ENCODE measurements at places on chromosomes 2 and 18.

DNA sequence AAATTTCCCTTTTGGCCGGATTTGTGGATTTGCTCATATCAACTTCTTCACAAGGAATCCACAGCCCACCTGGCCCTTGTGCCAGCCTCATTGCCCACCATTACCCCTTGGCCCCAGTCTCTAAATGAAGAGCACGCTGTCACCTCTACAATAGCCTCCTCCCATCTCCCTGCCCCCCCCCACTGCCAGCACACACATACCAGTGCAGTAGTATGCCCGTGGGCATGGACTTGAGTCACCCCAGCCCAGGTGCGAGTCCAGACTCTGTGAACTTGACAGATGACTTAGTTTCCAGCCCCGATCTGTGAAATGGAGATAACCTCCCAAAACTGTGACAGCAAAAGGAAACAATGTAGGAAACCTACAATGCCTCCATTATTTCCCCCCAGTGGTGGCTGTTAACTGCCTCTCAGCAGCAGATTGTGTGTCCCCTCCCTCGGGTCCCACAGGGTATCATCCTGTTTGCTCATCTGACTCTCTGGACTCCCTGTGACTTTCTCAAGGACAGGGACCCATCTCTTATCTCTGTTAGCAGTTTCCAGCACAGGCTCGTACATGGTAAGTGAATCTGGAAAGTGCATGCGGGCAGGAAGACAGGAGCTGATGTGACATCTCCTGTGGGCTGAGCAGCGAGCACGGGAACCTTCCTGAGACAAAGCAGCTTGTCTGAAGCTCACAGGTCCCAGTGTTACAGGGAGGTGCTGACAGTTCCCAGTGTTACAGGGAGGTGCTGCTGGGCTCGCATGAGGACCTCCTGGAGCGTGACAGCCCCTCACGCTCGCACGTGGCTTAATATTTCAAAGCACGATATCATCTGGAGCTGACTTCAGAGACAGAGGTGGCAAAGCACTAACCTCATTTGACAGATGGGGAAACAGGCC, 4.2 kb upstream of the TMEM185B start:
- DNase-seq, result no peak

GRCh38 chr2:100418406-100418962, 1.0 kb upstream of the CHST10 start:
- DNase-seq, result no peak

DNA sequence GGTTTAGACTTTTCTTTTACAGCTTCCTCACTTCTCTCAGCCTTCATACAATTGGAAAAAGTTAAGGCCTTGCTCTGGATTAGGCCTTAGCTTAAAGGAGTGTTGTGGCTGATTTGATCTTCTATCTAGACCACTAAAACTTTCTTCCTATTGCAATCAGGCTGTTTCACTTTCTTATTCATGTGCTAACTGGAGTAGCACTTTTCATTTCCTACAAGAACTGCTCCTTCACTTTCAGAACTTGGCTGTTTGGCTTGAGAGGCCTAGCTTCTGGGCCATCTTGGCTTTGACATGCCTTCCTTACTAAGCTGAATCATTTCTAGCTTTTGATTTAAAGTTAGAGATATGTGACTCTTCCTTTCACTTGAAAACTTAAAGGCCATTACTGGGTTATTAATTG, 114.3 kb downstream of the ARHGEF4 start:
- DNase-seq, result no peak

DNA sequence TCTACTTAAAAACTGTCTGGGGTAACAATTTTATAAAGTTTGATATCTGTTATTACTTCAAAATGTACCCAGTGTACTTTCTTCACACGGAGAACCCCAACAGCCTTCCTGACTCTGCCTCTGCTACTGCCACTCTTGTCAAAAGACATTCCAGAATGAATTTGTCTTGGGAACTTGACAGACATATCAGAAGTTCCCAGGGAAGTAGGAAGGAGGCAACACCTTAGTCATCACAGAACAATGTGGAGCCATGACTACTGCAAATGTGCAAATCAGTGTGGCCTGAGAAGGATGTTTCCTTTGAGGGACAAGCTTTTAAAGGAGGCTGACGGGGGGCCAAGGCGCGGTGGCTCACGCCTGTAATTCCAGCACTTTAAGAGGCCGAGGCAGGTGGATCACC, 133.8 kb upstream of the RNF152 start:
- DNase-seq, result no peak

DNA sequence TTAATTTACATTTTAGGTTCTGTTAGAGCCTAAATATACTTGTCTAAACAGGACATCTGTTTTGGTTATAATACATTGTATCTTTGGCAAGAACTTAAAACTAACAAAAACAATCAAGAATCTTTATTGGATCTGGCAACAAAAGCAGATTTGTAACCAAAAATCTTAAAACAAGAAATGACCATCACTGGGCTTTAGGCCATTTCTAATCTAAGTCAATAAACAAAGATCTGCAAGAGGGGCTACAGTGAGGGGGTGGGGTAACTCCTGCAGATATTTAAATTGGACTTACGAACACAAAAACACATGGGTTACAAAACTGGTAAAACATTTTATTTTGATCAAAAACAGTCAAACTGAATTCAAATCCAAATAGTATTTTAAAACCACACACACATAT, 77.3 kb downstream of the SRBD1 start:
- DNase-seq, result no peak

DNA sequence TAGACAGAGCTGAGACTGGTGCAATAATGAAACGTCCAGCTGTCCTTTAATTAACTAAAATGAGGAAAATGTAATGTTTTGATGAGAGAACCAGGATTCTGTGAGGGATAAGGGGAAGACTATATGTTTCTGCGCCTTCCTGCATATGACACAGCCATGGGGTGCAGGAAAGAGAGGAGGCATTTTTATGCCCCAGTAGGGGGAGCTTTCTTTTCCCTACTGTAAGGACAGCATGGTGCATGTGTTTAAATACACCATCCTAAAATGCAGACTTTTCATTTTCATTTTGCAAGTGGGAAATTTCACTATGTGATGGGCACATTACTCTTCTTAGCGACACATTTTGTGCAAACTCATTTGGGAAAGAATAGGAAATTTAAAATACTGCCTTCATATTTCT, 446.1 kb downstream of the ARHGAP15 start:
- no peak for DNase-seq

- DNase-seq, result peak; percentile 84
Observed at GRCh38 chr2:173963323-173963816, 1.8 kb downstream of the SP3 start.

GRCh38 chr18:58823412-58823811, 41.3 kb upstream of the ZNF532 start:
- no peak for DNase-seq

DNA sequence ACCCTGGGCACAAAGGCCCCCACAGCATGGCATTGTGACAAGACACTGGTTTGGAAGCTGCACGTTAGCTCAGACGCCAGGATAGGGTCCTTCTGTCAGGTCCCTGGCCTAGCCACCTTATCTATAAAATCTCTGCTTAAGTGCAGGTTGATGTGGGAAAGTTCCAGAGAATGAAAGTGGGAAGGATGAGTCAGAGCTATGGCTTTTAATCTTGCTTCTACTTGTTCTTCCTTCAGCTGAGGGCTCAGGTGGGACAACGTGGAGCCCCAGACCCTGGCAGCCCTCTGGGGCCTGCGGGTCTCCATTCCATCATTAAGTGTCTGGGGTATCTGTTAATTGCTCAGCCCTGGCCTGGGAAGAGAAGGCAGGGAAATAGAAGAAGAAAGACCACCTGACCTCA, 64.5 kb downstream of the CELF4 start:
- no peak for DNase-seq

DNA sequence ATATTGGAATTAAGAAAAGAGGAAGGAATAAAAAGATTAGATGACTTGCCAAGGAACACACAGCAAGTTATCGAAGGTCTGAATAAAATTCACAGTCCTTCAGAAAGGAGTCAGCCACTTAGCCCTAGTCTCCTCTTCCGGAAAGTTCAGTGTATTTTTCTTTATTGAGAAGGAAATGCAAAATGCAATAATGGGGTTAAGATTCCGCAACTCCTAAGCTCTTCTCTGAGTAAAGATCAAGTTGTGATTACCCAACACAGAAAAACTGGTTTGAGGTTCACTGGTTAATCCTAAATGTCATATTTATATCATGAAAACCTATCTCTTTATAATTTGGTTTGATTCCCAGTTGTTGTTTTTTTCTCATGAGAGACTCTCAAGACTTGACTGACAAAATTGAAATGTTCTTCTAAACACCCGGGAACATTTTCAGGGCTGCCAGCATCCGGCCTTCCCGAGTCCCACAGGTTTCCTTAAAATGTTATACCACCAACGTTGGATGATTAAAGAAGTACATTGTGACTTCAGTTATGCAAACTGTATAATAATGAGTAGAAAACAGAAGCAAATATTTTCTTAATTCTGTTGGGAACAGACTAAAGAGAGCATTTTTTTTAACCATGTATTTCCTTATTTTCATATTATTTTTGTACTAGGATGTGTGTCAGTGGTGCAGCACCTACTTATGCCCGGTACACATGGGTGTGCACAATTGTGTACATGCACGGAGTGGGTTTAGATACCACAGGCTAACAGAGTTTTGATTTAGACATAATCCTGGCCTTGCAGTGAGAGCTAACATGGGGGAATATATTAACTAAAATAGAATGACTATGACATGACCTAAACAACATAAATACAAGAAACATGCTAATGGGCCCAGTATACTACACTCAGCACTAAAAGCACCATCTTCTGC, 100.2 kb downstream of the STK39 start:
- DNase-seq, result no peak
